ENCODE measurements at places on chromosomes 13 and 19.

DNA sequence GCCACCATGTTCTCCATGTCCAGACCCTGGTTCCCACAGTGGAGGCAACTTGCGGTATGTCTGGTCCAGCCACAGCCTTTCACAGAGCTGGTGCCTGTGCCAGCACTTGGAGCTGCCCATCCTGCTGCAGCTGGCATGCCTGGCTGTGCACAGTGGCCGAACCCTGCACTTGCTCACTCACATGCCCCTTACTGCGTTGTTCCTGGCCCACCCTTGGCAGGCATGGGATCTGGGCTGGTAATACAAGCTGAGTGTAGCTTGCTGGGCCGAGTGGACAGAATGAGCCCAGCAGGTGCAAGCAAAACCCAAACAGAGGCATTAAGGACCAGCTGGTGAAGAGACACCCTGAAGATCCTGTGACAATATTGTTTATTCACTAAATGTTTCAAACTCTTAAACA, 583.9 kb upstream of the SLITRK6 start:
- DNase-seq = no peak

DNA sequence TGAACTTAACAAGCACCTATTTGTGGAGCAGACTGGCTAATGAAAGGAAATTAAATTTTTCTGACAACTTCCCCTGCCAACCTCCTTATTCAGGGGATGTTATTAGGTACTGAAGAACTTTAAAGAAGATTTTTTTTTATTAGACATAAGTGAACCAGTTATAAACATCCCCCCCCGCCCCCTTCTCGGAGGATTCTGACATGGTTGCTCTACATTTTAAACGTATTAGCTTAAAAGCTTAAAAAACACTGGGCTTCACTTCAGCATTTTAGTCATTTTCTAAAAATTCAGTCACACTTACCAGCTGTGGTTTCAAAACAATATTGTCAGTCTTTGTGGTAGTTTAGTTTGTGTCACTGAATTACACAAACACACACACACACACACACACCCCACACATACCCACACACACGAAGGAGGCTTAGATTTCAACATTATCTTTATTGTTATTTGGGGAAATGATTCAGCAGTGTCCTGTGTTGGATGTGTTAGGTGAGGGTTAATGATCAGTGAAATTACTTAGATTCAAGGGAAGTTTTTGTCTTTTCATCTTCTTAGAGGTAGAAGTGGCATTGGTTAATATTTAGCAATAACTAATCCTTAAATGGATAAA, 145.7 kb downstream of the PCCA start:
- DNase-seq = no peak

- no peak for DNase-seq
Observed at GRCh38 chr13:67117010-67117550, 113.1 kb downstream of the PCDH9 start.

GRCh38 chr19:58038688-58039204, 4.9 kb downstream of the ZSCAN1 start:
- no peak for DNase-seq

DNA sequence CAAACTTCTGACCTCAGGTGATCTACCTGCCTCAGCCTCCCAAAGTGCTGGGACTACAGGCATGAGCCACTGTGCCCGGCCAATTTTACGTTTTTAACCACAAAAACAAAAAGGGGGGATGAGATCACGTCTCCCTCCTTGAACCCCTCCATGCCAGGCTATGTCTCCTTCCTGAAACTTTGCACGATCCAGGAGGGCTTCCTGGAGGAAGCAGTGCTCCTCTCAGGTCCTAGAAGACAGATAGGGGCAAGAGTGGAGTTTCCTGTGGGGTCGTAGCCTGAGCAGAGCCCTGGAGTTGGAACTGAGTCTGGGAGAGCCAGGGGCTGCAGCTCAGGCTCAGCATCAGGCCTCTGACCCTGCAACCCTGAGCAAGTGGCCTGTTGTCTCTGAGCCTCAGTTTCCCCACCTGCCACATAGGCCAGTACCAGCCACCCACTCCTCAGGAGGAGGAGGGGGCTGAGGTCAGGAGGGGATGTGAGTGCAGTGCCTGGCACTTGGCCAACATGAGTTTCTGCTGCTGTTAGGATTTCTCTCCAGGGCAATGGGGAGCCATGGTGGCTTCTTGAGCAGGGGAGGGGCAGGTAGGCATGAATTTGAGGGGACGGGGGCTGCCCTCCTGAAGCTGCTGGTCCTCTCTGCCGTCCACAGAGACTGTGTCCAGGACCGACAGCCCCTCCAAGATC, 16.0 kb downstream of the APBA3 start:
- DNase-seq = no peak

All from activated T-helper 1 cell treated with anti-CD3 and anti-CD28 coated beads, Interleukin-2, amount 50 U/mL, for 16 hours (primary cell).